ENCODE measurements at places on chromosomes 3 and 15. TPM values are rescaled to one million over a fixed set of nuclear protein-coding genes. Genes with fewer than 3 reads are reported as not detected.

RBMS3 gene
- total RNA-seq, result 9.6 TPM

GRCh38 chr3:136939489-136939888, 18.3 kb upstream of the IL20RB start:
- no peak for DNase-seq

CHRD gene
- 88.3 TPM for total RNA-seq

CHST2 gene
- total RNA-seq, result 1.2 TPM

DNA sequence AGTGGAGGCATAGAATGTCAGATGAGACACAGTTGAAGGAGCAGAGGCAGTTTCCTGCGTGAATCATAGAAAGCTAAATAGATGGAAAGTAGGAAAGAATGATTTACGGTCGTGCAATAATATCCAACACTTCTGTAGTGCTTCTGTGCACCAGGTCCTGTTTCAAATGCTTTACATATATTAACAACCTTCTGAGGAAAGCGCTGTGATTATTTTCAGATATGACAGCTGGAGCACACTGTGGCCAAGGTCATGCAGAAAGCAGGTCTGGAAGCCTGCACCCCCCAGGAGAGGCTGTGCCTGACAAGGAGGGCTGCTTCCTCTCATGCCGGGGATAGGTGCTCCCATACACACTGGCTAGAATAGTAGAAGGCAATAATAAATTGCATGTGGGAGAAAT, 104.5 kb downstream of the CHRNA7 start:
- DNase-seq, result no peak

- DNase-seq, result no peak
Measured at GRCh38 chr3:9673082-9673481, 23.8 kb downstream of the MTMR14 start.

DNA sequence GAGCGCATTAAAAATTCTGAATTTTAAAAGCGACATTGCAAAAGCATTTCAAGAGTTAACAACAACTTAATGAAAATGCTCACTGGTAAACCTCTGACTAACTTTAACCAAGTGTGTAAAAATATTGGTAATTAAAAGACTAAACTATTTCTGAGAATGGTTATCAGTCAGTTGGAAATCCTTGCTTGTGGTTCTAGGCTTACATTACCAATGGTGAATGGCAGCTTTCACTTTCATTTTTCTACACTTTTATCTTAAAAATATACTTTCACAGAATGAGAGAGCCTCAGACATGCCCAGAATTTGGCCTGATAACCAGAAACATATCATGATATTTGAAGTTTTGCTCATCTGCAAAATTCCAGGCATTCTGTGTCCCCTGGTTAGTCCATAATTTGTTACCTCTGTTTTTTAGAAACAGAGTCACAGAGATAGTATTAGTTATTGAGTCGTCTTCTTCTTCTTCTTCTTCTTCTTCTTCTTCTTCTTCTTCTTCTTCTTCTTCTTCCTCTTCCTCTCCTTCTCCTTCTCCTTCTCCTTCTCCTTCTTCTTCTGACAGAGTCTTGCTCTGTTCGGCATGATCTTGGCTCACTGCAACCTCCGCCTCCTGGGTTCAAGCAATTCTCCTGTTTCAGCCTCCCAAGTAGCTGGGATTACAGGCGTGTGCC, 5.5 kb upstream of the RNF111 start:
- no peak for DNase-seq

DNA sequence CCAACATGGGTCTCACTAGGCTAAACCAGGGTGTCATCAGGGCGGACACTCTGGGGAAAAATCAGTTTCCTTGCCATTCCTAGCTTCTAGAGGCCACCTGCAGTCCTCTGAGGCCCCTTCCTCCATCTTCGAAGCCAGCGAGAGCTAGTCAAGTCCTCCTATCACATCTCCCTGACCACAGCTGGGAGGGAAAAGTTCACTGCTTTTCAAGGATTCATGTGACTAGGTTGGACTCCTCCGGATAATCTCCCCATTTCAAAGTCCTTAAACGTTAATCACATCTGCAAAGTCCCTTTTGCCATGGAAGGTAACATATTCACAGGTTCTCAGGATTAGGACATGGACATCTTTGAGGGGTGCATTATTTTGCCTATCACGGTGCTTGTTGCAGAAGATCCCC, 35.9 kb upstream of the MAP3K13 start:
- no peak for DNase-seq

DNA sequence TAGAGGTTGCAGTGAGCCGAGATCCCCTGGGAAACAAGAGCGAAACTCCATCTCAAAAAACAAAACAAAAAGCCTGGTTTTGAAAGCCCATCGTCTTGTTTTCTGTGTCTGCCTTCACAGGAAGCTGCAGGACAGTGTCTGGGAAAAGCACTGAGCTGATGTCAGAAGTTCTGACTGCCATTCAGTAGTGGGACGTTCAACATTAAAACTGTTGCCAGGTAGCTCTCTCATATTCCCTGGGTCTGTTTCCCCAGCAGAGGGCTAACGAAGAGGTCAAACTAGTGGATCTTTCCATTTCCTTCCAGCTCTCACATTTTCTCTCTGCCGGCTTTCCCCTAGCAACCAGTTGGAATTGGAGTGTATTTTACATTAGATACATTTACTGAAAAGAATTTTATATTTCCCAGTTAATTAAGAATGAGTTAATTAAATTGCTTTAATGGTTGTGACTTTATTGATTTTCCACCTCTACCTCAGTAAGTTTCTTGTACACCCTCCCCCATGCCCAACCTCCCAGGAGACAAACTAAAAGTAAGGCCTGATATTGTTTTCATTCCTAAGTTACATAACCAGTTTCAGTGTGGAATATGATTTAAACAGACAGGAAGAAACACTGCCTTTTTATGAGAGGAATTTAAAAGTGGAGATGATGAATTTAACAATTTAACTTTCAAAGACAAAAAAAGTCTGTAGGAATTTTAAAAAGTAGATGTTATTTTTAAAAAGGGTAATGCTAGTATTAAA, 29.9 kb downstream of the RCN2 start:
- no peak for DNase-seq

DNA sequence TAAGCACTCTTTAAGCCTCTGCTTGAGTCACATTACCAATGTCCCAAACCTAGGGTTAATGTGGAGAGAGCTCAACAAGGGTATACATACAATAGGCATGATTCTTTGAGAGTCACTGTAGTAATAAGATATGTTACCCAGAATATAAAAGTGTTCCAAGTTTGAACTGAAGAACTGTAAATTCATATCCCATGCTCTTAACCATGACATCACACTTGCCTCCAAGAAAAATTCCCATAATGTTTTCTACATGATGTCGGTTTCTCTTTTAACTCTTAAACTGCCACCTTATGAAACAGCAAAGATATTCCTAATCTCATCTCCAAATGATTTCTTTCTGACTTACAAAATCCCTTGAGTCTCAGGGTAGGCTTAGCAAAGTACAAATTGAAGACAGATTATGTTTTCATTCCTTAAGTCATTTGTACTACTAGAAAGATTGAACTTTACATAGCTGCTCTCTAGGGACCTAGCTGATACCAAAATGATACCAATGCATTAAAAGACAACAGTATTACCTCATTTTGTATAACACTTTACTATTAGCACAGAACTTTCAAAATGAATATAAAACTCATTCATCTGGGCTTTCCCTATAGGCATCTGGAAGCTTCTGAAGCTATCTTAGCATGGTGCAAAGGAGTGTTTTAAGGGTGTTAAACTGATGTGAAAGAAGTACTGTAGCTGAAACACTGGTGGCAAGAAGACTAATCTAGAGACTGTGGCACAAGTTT, 127.1 kb downstream of the KCNMB2 start:
- DNase-seq, result no peak

- DNase-seq, result no peak
Measured at GRCh38 chr3:4672725-4673275, 179.7 kb downstream of the ITPR1 start.

GRCh38 chr15:62187910-62188309, 22.8 kb upstream of the C2CD4B start:
- no peak for DNase-seq

DNA sequence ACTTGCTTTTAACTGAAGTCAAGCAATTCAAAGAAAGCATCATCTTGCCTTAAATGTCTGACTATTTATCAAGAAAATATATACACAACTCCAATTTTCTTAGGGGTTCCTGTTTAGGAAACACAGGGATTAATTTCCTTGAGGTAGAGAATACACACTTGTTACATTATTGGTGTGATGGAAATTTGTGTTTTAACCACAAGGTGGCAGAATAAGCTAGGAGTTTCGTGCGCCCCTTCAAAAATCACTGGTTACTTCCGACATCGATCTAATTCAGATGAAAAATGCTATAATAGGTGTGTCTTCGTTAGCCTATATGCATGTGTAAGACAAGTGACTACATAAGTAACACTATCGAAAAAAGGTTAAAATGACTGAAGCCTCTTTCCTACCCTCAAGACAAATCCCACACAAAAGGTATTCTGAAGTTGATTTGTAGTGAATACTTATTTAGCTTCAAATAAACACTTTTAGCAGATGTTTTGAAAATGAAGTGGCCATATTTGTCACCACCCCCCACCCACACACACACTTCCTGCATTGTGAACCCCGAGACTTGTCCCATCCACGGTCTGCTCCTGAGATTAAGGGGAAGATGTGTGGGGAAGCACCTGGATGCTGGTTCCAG, 246.5 kb downstream of the ROBO1 start:
- no peak for DNase-seq

Measured in left lobe of liver (tissue), 2 donors.